ENCODE measurements at places on chromosomes 13 and 19. TPM values are rescaled to one million over a fixed set of nuclear protein-coding genes. Genes with fewer than 3 reads are reported as not detected.

HIF3A gene
- total RNA-seq: 31.5 TPM

- H3K36me3 ChIP-seq: no peaks in the 10 kb centered on the region
- no peaks in the 10 kb centered on the region for H3K4me1 ChIP-seq
- H3K27me3 ChIP-seq: no peaks in the 10 kb centered on the region
- no peak overlapping the region for H3K27ac ChIP-seq
These were observed 1220.5 kb upstream of the SLC10A2 start for GRCh38 chr13:104286566-104287290.

DNA sequence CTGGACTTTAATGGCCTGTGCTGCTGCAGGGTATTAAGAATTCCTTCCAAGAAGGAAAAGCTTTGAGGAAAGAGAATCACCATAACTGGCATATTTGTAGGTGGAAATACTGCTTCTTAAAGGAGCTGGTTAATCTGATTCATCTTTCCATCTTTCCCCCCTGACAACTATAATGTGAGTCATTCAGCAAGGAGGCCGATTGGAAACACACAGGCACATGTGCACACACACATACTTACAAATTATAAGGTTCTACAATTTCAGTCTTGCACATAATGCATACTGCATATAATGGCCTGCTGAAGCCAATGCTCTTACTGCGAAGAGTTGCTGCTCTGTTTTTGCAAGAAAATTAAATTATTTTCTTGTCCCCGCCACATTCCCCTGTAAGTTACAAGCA, 78.8 kb upstream of the TPP2 start:
- DNase-seq: no peak
- no peaks in the 10 kb centered on the region for H3K27me3 ChIP-seq
- peaks cover 4% of the 10 kb centered on the region for H3K36me3 ChIP-seq
- no peak overlapping the region for H3K27ac ChIP-seq

DNA sequence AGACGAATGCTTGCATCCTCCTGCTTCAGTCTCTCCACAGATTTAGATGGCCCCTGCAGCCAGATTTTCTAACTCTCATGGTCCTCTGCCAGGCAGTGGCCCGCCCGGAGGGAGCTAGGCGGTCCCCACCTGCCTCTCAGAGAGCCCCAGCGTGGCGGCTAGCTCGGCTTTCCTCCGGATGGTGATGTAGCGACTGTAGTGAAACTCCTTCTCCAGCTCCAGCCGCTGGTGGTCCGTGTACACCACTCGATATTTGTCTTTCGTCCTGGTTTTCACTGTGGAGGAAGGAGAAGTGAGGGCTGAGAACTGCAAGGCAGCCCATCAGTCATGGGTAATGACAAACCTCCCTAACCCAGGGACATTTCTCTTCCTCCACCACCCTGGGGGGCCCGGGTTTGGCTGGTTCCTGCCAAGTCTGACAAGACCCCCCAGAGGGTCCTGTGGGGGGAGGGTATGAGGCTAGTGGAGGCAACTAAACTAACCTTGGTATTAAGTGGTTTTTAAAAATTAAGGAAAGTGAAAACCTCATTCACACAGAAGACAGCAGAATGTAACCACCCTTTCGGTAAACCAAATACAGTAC, 4.3 kb downstream of the CDX2 start:
- H3K4me3 ChIP-seq: no peak overlapping the region
- H3K27me3 ChIP-seq: peaks cover 93% of the 10 kb centered on the region
- no peak for DNase-seq
- H3K4me1 ChIP-seq: peaks cover 5% of the 10 kb centered on the region
- no peak overlapping the region for H3K27ac ChIP-seq

- no peak for DNase-seq
- no peak overlapping the region for H3K4me3 ChIP-seq
- peaks cover 30% of the 10 kb centered on the region for H3K36me3 ChIP-seq
- H3K27me3 ChIP-seq: peaks cover 2% of the 10 kb centered on the region
These were observed 5.8 kb downstream of the CPAMD8 start for GRCh38 chr19:17020823-17021222.

CLEC17A gene
- total RNA-seq: not detected

DNA sequence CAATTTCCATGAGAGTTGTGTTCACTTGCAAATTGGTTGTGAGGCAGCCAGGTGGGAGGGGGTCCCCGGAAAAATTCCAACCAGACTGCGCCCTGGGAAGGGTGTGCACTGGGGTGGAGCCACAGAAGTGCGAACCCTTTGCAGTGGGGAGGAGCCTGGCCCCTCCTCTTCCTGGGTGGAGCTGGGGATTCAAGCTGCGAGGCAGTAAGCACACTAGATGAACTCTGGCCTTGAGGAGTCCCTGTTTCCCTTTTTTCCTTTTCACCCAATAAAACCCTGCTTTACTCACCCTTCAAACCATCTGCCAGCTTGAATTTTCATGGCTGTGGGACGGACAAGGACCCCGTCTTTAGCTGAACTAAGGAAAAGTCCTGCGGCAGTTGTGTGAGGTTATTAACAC, 31.0 kb upstream of the MBNL2 start:
- H3K27me3 ChIP-seq: no peaks in the 10 kb centered on the region
- H3K27ac ChIP-seq: no peak overlapping the region

PPP2R1A gene
- 432 TPM for total RNA-seq

DNA sequence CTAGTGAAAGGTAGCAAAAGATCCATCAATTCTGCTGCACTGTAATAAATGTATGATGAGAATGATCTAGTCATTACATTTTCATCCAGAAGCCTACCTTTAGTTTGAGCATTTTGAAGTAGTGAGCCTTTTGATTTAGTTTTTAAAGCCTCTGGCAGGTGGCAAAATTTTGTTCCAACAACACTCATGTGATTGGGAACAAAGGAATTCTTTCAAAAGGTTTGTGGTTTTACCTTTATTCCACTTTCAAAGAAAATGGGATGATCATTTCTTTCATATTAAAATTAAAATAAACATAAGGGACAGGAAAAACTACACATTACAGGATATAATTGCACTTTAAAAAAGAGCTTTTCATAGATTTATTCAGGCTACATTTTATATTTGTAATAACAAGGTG, 260.2 kb downstream of the DACH1 start:
- H3K36me3 ChIP-seq: no peaks in the 10 kb centered on the region
- H3K4me1 ChIP-seq: no peaks in the 10 kb centered on the region
- DNase-seq: no peak
- no peak overlapping the region for H3K27ac ChIP-seq
- no peak overlapping the region for H3K4me3 ChIP-seq
- H3K27me3 ChIP-seq: no peaks in the 10 kb centered on the region

- no peak overlapping the region for H3K27ac ChIP-seq
- no peaks in the 10 kb centered on the region for H3K36me3 ChIP-seq
- H3K27me3 ChIP-seq: no peaks in the 10 kb centered on the region
- no peak overlapping the region for H3K4me3 ChIP-seq
These were observed 1663.3 kb downstream of the EFNB2 start for GRCh38 chr13:104872153-104872552.

DNA sequence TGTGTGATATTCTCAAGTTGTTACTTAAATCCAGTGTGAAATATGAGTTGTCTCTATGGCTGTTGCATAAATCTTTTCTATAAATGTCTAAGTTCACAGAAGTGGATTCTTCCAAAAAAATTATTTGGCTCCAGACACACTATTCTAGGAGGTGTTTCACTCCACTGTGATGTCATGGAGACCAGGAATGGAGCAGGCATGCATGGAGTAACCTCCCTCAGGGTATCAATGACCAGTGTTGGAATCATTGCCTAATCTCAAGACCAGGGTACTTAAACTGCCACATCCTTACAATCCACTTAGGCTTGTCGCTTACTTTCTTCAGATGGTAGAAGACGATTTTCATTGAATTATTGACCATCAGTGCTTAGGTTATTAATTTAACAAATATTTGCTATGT, 55.4 kb downstream of the LRRC63 start:
- no peaks in the 10 kb centered on the region for H3K27me3 ChIP-seq
- H3K4me1 ChIP-seq: no peaks in the 10 kb centered on the region
- H3K4me3 ChIP-seq: no peak overlapping the region
- DNase-seq: no peak
- H3K27ac ChIP-seq: no peak overlapping the region
- no peaks in the 10 kb centered on the region for H3K36me3 ChIP-seq

CEACAM8 gene
- total RNA-seq: not detected

DNA sequence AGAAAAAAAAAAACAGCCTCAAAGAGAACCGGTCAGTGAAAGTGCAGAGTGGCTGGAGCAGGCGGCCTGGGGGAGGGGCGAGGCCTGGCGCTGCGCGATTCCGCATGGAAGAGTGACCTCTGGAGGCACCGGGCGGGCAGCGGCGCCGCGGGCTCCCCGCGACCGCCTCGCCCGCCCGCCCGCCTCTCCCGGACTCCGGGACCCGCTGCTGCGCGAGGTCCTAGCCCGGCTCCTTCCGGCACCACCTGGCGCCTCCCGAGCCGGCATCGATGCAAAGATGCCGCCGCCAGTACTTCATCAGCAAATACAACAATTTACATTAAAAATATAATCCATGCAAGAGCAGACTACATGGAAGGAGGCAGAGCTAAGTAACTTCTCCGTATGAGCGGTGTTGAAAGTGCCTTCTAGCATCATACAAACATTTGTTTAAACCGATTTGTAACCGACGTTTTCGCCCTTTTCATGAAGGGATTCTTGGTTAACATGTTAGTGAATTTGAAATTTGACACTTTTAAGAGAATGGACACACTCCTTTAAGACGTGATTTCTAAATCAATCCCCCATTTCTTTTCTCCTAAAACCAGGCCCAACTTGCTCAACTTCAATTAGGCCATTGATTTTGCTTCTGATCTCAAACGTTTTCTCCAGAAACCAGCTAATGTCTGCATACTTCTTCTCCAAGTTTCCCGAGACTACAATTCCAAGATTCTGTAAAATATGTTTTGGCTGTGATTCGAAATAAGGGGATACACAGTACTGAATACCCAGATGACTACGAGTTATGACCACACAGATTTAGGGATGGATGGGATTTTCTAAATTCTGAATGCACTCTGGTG, 2.1 kb downstream of the EFNB2 start:
- H3K27me3 ChIP-seq: peaks cover 5% of the 10 kb centered on the region
- no peaks in the 10 kb centered on the region for H3K36me3 ChIP-seq
- peak overlapping the region; percentile 82 for H3K4me3 ChIP-seq
- peaks cover 19% of the 10 kb centered on the region for H3K4me1 ChIP-seq

LILRB3 gene
- not detected for total RNA-seq

DNA sequence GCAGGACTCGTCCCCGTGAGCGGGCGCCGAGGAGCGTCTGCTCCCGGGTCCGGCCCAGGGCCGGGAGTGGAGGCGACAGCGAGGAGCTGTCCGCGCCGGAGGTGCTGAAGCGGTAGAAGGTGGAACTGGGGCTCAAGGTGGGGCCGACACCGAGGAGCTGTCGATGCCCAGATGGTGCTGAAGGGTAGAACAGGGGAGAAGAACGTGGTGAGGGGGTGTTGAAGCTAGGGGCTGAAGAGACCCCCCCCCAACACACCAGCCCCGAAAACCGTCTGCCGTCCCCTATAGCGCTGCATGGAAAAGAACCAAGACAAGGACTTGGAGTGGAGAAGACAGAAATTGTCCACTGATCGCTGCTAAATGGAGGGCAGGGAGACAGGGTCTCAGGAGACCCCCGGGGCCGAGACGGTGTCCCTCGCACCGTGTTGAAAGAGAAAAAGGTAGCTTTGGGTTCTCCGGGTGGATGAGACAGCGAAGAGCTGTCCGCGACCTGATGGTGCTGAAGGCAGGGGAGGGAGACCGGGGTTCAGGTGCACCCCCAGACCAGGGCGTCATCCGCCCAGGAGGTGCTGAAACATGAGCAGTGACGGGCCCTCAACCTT, 7.1 kb upstream of the PDE4C start:
- DNase-seq: peak; percentile 86
- H3K27ac ChIP-seq: no peak overlapping the region
- peak overlapping the region; percentile 60 for H3K4me3 ChIP-seq
- no peaks in the 10 kb centered on the region for H3K27me3 ChIP-seq

QPCTL gene
- total RNA-seq: 14.1 TPM

DNA sequence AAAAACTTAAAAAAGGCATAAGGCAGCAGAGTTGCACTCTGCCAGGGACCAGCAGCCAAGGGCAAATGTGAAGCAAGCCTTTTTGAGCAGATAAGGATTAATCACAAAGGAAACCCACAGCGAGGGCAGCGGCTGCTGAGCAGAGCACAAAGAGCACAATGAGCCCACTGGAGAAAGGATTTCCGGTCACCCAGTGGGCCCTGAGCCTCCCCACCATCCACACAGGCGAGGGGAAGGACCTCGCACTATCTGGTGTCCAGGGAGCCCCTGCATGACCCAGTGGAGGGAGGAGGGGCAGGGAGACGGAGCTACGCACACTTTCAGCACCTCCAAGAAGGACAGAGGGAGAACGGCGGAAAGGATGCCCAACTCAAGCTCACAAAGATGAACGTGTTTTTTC, 40.0 kb downstream of the COL4A1 start:
- peaks cover 15% of the 10 kb centered on the region for H3K4me1 ChIP-seq
- no peaks in the 10 kb centered on the region for H3K27me3 ChIP-seq
- no peaks in the 10 kb centered on the region for H3K36me3 ChIP-seq
- DNase-seq: peak; percentile 69
- no peak overlapping the region for H3K27ac ChIP-seq
- H3K4me3 ChIP-seq: peak overlapping the region; percentile 61

- peaks cover 52% of the 10 kb centered on the region for H3K36me3 ChIP-seq
- no peaks in the 10 kb centered on the region for H3K27me3 ChIP-seq
- no peaks in the 10 kb centered on the region for H3K4me1 ChIP-seq
- DNase-seq: peak; percentile 95
- no peak overlapping the region for H3K27ac ChIP-seq
- H3K4me3 ChIP-seq: peak overlapping the region; percentile 68
These were observed 6.6 kb upstream of the FBXW9 start for GRCh38 chr19:12703046-12703445.

GRCh38 chr13:81779876-81780275, 1439.0 kb upstream of the SPRY2 start:
- no peaks in the 10 kb centered on the region for H3K36me3 ChIP-seq
- peaks cover 4% of the 10 kb centered on the region for H3K4me1 ChIP-seq
- H3K4me3 ChIP-seq: no peak overlapping the region
- no peaks in the 10 kb centered on the region for H3K27me3 ChIP-seq
- no peak for DNase-seq

MAP4K1 gene
- 25.7 TPM for total RNA-seq

SEMA6B gene
- 38.7 TPM for total RNA-seq

GRCh38 chr19:54147676-54148075, 10.1 kb downstream of the CNOT3 start:
- peaks cover 91% of the 10 kb centered on the region for H3K36me3 ChIP-seq
- no peak for DNase-seq
- H3K27ac ChIP-seq: no peak overlapping the region
- H3K4me1 ChIP-seq: no peaks in the 10 kb centered on the region
- H3K27me3 ChIP-seq: no peaks in the 10 kb centered on the region

GRCh38 chr13:73822668-73823592, 311.3 kb downstream of the KLF12 start:
- no peaks in the 10 kb centered on the region for H3K4me1 ChIP-seq
- no peak overlapping the region for H3K4me3 ChIP-seq
- H3K36me3 ChIP-seq: no peaks in the 10 kb centered on the region
- H3K27ac ChIP-seq: no peak overlapping the region
- H3K27me3 ChIP-seq: no peaks in the 10 kb centered on the region
- no peak for DNase-seq

- no peak for DNase-seq
- H3K27ac ChIP-seq: no peak overlapping the region
- H3K4me3 ChIP-seq: no peak overlapping the region
- no peaks in the 10 kb centered on the region for H3K36me3 ChIP-seq
- H3K4me1 ChIP-seq: peaks cover 4% of the 10 kb centered on the region
These were observed 41.8 kb downstream of the IRS2 start for GRCh38 chr13:109744512-109745051.

- no peak for DNase-seq
- no peaks in the 10 kb centered on the region for H3K36me3 ChIP-seq
- no peak overlapping the region for H3K4me3 ChIP-seq
- no peak overlapping the region for H3K27ac ChIP-seq
- H3K4me1 ChIP-seq: no peaks in the 10 kb centered on the region
These were observed 27.4 kb downstream of the EFNA2 start for GRCh38 chr19:1312767-1313694.

NUP62 gene
- total RNA-seq: 137 TPM

USP12 gene
- total RNA-seq: 24.8 TPM

MIA gene
- total RNA-seq: not detected

GRCh38 chr13:110393761-110394160, 86.7 kb downstream of the COL4A2 start:
- peaks cover 15% of the 10 kb centered on the region for H3K36me3 ChIP-seq
- no peaks in the 10 kb centered on the region for H3K27me3 ChIP-seq

KIRREL2 gene
- 3.1 TPM for total RNA-seq
